Foreskin melanocyte (primary cell): ENCODE measurements at places on chromosomes 12 and 14.
A peak's percentile ranks its signal among the peaks of the same experiment; 100 is the strongest.

GRCh38 chr12:81209012-81209411, 131.1 kb downstream of the ACSS3 start:
- no peak for DNase-seq

DNA sequence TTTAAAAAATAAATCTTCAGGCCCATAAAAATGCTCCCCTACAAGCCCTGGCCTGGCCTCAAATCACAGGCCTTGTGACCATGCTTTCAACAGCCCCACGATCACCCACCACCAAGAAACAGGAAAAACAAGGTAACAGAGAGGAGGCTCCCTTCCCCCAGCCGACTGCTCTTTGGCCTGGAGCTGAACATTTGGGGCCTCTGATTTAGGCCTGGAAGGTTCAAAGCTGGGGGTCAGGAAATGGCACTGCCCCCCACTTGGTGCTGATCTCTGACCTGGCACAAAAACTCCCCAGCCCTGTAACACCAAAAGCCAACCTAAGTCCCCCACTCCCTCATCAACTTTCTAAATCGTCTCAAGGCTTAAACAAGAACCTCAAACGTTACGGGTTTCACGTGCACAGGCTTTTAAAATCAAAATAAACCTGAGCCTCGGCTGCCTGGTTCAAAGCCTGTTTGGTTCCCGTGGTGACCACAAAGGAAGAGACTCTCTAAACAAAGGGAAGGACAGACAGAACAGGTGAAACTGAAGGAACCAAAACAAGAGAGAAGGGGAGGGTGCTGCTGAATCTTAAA, 9.0 kb downstream of the ACTN1 start:
- DNase-seq, result no peak

DNA sequence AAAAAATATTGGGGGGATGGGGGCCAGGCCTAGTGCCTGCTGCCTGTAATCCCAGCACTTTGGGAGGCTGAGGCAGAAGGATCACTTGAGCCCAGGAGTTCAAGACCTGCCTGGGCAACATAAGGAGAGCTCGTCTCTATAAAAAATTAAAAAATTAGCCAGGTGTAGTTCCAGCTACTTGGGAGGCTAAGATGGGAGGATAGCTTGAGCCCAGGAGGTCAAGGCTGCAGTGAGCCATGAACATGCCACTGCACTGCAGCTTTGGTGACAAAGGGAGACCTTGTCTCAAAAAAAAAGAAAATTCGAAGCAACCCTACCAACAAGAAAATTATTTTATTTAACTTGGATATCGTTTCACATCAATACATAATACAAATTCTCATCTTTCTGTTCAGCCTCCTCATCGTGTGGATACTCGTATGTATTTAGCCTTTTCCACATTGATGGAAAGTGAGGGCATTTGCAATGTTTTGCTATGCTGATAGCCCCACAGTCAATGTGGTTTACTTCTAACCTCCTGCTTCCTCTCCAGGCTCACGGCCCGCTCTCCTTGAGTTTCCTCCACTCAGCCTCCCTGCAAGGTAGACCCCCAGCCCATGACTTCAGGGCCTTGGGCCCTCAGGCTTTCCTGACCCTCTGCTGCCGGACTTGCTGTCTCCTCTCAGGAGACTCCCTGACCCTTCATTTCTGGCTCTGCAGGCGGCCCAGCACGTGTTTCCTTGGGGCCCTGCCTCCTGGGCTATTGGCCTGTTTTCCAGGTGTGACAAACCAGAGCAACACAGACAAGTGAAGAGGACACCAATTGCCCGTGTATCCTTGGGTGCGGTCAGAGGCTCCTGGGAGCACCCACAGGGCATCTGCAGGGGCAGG, 54.8 kb downstream of the NFKBIA start:
- no peak for DNase-seq

GRCh38 chr12:14399871-14400270, 34.4 kb downstream of the ATF7IP start:
- DNase-seq, result peak; percentile 56

GRCh38 chr14:82091097-82091496, 557.4 kb upstream of the SEL1L start:
- no peak for DNase-seq

DNA sequence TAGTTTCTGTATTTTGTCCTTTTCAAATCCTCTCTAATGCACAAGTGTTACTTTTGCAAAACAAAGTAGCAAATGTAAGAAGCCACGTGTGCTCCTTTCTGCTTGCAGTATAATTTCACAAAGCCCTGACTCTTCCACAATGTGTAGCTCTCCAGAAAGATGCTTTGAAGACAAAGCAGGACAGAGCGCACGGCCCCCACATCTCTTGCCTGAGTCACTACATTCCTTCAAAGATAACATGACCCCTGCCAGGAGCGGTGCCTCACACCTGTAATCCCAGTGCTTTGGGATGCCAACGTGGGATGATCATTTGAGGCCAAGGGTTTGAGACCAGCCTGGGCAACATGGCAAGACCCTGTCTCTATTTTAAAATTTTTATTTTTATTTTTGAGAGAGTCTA, 40.5 kb downstream of the JAG2 start:
- DNase-seq, result no peak

GRCh38 chr12:116853507-116853906, 27.7 kb downstream of the HRK start:
- DNase-seq, result no peak

- DNase-seq, result peak; percentile 74
Measured at GRCh38 chr14:55699131-55700057, 119.4 kb downstream of the KTN1 start.

DNA sequence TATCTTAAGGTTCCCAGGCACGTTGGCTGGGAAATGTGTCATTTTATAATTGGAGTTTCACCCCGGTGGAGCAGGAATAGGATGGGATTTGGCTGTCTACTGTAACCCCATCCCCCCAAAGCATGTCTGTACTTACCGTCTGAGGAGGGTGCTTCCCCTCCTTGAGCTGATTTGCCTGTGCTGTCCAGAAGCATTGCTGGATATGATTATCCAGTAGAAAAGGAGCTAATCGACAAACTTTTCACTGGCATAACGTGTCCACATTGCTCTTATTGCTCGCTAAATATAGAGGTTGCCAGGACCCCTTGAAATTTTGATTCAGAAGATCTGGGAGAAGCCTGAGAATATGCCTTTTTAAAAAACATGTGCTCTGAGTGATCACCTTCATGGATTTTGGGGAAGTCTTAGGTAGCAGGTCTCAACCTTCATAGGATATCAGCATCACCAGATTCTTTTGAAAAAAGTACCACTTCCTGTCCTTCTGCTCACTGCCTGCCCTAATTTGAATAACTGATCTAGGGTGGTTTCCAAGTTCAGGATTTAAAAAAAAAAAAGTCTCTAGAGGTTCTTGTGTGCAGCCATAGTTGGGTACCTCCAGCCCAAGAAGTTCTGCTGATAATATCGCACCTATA, 80.4 kb upstream of the KCNA1 start:
- no peak for DNase-seq

DNA sequence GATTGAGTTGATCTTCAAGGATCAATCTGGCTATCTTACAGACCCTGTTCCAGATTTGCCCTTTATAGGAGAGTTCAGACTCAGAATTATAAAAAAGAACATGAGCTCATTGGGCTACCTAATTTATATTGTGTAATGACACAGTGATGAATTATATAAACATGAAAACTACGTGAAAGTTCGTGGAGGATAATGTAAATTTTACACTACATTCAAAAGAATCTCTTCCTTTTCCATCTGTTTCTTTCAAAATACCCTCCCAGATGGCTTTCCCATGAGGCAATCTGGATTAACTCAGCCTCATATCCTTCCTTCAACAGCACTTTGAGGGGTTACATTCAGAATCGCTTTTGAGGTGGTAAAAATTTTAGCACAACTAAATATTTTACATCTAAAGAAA, 129.3 kb downstream of the HMGA2 start:
- DNase-seq, result no peak

GRCh38 chr12:47473091-47473490, 232.7 kb downstream of the RPAP3 start:
- DNase-seq, result no peak

- no peak for DNase-seq
Measured at GRCh38 chr14:52073251-52073650, 4.4 kb upstream of the NID2 start.

DNA sequence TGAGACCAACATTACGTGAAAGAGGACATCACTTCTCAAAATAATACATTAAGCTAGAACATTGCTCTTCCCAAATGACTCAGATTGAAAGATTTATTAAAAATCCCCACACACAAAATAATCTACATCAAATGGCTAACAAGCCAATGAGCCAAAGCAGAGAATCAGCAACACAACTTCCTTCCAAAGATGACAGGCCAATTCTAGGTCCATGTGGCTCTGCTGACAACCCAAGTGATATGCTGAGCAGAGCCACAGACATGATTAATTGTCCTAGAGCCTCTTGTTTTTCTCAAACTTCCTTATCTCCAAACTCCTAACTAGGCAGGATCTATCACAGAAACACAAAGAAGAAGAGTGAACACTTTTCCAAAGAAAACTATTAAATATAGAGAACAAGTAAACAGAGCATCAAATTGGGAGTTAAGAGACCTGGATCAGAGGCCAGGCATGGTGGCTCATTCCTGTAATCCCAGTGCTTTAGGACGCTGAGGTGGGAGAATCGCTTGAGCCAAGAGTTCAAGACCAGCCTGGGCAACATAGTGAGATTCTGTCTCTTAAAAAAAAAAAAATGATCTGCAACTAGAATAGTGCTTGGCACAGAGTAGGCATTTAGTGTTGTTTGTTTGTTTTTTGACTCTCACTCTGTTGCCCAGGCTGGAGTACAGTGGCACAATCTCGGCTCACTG, 38.5 kb downstream of the SENP1 start:
- DNase-seq, result no peak

DNA sequence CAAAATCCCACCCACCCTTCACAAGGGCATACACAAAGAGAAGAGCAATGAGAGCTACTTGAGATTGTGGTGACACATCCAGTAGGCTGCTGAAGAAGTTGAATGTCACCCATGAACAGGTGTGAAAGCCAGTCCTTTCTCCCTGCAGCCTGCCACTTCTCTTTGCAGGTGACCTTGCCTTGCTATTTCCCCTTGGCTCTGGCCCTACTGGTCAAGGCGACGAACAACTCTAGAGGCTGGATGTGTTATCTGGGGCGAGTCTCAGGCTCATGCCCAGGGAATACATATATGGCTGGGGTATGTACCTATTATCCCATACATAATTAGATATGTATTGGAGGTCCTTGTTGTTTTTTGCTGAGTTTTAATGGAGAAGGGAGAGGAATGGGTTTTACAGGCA, 70.2 kb upstream of the EGLN3 start:
- DNase-seq, result no peak

DNA sequence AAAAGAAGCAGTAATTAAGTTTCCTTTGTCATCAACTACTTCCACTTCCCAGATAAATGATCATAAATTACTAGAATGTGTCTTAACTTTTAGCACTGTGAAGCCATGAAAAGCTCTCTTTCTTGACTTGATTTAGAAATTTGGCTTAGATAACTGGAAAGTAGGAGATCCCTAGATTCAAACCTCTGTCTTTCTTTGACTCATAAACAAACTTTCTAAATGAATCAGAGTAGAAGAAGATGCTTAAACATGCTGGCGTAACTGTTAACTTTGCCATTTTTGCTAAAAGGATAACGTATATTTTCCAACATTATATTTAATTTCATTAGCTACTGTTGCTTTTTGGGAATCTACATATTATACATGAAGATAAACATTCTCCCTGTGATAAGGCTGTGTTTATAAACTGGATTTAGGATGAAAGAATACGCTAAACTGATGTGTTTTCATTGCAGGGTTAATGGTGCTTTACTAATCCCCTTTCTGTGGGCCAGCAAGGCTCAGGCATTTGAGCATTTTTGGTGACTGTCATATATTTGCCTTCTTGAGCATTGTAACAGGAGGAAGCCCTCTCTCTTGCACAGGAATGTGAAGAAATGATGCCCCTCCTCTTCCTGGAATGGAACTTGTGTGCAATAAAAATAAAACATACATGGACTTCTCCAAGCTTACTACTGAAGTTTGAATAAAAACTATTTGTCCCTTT, 301.4 kb downstream of the BMP4 start:
- no peak for DNase-seq

- DNase-seq, result no peak
Measured at GRCh38 chr14:100468557-100468956, 118.7 kb downstream of the BEGAIN start.

DNA sequence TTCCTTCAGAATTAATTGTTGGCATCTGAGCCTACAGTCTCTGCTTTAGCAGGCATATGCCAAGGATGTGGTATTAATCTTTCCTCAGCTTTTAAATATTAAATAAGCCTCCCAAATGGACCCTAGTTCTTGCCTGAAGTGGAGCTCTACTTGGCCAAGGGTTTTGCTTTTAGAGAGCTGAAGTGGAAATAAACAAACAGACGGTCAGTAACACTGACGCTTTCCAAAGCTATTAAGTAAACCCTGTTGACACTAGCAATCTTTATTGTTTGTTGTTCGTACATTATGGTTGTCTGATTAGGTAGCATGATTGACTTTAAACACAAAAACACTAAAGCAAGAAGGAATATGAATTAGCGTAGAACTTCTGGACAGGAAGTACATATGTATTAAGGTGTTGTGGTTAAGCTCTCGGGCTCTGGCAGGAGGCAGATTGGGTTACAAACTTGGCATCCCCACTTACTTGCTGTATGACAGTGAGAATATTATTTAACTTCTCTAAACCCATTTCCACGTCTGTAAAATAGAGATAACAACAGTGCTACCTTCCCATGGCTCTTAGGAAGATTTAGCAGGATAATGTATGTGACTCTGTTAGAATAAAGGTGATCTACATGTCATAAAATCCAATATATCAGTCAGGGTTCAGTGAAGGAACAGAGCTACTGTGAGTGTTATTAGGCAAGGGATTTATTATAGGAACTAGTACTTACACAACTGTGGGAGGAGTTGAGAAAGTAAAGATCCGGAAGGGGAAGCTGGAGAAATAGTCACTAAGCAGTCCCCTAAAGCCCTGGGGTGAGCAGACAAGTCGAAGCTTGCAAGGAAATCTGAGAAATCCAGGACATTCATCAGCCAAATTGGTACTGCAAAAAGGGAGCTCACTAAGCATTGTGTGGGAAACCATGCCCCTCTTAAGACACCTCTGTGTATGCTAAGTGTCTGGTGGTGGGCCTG, 92.2 kb upstream of the ATF7IP start:
- DNase-seq, result no peak

GRCh38 chr12:78683626-78684025, 180.9 kb upstream of the SYT1 start:
- no peak for DNase-seq

GRCh38 chr14:48140804-48141203, 465.4 kb upstream of the MDGA2 start:
- DNase-seq, result no peak
